ENCODE measurements at places on chromosomes 5 and 9.

DNA sequence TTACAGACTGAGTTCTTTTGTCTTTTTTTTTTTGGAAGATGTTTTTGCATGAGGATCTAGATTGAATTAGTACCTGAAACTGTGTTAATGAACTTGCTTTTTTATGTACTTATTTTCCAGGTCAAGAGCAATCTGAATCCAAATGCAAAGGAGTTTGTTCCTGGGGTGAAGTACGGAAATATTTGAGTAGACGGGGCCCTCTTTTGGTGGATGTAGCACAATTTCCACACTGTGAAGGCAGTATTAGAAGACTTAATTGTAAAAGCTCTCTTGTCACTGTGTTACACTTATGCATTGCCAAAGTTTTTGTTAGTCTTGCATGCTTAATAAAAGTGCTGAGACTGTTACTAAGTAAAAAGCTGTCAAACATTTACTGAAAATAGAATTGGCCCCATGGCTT lies 14.5 kb downstream of the SLC23A1 start:
- DNase-seq, result no peak

DNA sequence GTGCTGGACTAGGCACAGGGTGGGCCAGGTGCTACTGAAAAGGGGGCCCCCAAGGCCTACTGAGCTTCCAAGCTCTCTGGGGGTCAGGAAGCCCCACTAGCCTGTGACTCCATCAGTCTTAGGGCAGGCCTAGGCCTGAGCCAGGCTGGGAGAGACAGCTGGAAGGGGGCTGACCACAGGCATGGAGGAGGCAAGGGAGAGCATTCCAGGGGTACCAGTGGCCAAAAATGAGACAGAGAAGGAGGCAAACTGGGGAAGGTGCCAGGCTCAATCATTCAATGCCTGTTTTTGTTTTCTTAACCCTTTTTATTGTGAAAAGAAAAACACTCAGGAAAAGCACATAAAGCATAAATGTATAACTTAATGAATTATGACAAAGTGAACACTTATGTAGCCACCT lies 26.2 kb upstream of the TCF7 start:
- peak; percentile 78 for DNase-seq

GRCh38 chr5:83636156-83636555 lies 84.5 kb downstream of the HAPLN1 start:
- DNase-seq, result peak; percentile 78

- no peak for DNase-seq
Observed at GRCh38 chr9:24127519-24127918, 301.5 kb upstream of the ELAVL2 start.

- peak; percentile 8 for DNase-seq
Observed at GRCh38 chr9:74496819-74497747, at the start of gene RORB. Gene RORB, plus strand, starts transcription at chr9:74497335. Its CDS starts 642 bp downstream, at chr9:74497977.

- no peak for DNase-seq
Observed at GRCh38 chr5:140855772-140856674, at the start of gene PCDHA10. Gene PCDHA10, plus strand, starts transcription at chr5:140855897. Its CDS starts 152 bp downstream, at chr5:140856049.

DNA sequence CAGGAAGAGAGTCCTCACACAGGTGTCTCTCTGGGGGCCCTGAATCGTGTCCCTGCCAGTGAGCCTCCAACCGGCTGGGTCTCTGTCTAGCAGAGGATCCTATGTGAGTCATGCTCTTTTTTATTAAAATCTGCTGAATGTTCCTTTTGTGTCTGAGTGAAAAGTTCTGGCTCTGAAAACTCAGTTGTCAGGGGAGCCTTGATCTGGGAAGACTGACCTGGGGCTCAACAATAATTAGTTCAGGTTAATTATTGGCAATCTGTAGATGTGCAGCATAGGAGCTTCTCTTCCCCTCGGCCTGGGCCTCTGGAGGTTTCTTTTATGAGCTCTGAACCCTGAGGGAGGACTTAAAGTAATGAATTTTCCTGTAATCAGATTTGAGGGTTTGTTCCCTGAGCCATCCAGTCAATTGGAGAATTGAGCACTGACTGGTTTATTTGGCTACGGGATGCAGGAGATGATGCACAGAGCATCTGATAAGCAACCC lies 45.2 kb downstream of the ALG2 start:
- no peak for DNase-seq

DNA sequence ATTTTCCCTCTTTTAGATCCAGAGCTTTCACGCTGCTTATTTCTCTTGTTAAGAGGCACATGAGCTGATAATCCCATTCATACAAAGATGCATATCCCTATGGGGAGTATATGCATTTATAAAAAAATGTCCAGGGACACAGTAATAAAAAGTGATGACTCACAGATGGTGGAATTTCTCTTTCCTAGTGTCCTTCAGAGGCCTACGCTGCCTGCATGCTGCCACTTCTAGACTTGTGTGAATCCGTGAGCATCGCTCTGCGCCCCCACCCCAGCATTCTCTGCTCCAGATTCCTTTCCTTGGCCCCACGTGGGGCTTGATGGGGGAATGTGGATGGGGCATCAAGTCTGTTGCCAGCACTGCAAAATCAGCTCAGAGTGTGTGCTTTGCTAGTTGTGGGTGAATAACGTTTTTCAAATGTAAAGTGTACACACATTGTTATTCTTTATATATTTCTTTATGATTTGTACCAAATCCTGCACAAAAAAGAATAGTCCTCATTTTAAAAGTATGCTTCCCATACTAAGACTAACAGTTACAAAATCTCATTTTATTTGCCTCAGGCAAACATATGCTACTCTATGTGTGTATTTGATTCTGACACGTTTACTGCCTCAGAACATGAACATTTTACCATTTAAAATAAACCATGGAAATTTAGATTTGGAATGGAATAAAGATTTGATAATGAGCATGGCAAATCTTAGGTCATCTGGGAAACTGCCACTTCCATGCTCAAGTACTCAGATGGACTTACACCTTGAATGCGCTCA lies 22.4 kb upstream of the RASGRF2 start:
- no peak for DNase-seq

DNA sequence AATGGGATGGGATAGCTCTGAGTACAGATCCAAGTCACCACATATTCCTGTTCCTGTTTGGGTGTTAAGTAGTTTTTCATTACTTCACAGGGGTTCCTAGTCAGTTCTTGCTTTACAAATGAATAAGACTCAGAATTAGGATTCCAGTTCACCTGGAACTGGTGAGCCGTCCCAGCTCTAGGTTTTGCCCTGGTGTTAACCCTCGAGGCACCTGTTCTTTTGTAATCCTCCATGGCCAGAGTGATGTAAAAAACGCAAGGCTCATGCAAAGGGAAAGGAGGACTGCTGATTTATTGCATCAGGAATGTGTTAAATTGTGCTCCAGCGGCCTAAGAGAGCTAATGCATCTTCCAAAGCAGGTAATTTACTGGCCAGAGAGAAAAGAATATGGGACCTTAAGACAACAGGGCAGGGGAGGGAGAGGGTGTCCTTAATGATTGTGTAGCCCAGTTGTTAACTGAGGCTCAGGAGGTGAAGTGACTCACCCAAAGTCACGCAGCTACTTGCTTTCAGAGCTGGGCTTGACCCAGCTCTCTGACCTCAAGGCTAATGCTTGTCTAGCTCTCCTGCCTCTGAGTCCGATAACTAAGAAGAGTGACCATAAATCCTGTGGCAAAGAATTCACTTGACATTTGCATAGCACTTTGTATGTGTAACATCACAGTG lies 70.5 kb downstream of the DMRT2 start:
- no peak for DNase-seq

DNA sequence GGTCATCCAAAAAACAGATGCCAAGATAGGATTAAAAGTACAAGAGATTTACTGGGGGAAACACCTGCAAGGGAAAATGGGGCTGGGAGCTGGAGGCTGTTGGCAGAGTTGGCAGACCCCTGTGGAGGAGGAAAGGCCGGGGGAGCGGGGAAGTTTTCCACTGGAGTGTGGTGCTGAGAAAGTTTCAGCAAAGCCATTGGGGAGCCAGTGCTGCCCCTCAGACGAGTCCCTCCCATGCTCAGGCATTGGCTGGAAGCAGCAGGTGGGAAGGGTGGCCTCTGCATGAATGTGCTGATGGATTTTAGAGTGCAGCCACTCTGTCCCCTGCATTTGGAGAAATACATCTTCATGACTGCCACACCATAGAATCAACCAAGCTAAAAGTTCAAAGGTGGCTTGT lies 52.8 kb downstream of the TTC1 start:
- DNase-seq, result no peak

DNA sequence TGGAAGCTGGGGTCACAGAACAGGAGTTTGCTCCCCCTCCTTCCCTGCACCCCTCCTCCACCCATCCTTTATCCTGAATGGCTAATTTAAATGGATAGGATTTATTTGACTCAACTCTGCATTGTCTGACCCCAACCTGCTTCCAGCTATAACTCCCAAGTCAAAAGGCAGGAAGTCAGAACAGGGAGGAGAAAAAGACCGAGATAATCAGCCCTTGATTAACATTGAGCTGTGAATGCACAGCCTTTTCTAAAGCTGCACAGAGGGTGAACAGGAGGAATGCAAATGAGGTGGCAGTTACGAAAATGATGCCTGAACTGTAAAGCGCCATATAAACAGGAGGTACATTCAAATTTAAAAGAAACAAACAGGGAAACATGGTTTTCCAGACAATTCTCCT lies 152.8 kb downstream of the SPOCK1 start:
- no peak for DNase-seq

DNA sequence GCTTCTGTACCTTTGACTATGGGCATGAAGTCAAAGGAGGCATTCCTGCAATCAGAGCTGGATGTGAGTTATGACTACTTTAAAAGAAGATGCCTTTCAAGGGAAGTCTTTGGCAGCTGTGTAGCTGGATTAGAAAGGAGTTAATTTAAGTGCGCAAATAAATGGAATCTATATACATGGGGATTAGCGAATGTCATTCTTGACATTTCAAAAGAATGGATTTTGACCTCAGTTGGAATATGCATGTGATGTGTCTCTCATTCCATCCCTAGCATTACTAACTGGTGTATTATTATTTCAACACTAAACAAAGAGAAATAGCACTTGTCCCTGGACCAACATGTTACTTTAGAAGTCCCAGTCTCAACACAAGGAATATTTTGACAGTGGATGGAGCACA lies 359.6 kb upstream of the SLC24A2 start:
- DNase-seq, result no peak
